NCI-H2081 (cell line): ENCODE measurements at places on chromosomes 16 and 17.

- no peak for DNase-seq
These were observed 1.2 kb downstream of the DUSP14 start for GRCh38 chr17:37490638-37491614.

DNA sequence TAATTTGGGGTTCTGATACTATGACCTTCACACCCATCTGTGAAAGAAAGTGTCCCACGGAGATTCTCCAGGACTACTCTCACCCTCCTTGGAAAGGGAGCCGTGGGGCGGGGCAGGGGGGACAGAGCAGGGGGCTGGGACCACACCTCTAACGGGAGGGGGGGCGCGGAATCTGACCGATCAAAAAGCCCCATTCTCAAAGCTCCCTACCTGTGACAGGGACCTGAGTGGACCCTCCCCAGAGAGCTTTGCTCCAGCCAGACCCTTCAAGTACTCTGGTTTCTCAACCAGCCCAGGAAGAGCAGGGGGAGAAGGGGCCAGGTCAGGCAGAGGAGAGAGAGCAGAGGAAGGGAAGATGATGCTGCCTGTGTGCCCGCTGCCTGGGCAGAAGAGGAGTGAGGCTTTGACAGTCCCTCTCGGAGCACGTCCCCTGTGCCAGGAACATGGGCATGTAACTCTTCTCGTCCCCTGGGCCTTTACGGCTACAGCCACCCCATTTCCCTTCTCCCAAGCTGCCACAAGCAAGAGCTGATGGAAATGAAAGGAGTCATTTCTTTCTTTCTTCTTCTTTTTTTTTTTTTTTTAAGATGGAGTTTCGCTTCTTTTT is 682 bp downstream of the XAF1 start:
- DNase-seq = no peak

DNA sequence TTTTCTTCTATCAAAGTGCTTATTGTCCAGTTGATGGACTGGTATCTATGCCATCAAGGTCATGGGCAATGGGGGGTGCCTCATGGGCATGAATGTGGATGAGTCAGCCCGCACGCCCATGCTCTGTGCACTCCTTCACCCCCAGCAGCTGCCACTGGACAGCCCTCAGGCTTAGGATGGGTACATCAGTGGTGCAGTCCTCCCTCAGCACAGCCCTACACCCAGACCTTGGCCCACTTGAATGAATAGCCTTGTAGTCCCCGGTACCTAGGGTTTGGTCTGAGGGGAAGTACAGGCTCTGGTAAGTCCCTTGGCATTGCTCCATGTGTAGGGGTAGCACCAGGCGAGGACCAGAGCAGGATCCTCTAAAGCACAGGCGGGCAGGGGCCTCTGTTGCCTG is 10.4 kb upstream of the GNA13 start:
- DNase-seq = no peak

DNA sequence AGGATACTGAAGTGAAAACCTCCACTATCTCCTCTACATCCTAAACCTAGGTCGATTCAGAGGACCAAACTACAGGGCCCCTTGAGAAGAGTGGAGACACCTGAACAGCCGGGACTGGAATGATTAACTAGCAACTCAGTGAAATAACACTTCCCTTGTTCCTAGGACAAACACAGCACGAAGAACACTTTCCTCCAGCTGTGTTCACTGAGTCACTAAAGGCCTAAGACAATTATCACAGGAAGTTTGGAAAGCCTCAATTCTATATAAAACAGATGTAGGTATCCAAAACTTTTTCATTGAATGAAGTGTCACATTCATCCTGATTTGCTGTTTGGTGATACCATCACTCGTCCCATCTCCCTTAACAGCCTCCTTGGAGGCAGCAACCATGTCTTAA is 15.5 kb upstream of the CUEDC1 start:
- DNase-seq = no peak

GRCh38 chr17:30239089-30239462 is 3.6 kb upstream of the SLC6A4 start:
- DNase-seq = no peak

DNA sequence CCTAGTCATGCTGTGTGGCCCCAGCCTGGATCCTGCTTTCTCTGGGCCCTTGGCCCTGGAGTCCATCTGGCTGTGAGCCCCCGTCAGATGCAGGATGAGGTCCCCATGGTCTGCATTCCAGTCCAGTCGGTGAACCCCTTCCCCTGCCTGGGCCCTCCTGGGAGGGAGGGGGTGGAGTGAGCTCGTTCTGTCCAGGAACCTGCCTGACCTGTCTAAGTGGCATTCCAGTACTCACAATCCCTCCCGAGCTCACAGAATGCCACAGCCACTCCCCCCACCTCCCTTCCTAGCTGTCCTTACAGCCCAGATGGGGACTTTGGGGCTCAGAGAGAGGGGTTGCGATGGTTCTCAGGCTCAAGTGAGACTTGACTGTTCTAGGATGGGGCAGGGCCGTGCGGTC is 15.5 kb downstream of the SPNS2 start:
- no peak for DNase-seq

- peak; percentile 27 for DNase-seq
These were observed 527 bp downstream of the CIAPIN1 start for GRCh38 chr16:57446531-57447185.

GRCh38 chr17:18191236-18191667 is 7.6 kb downstream of the ALKBH5 start:
- DNase-seq = no peak

GRCh38 chr16:79267146-79267545 is 333.4 kb downstream of the MAF start:
- no peak for DNase-seq

DNA sequence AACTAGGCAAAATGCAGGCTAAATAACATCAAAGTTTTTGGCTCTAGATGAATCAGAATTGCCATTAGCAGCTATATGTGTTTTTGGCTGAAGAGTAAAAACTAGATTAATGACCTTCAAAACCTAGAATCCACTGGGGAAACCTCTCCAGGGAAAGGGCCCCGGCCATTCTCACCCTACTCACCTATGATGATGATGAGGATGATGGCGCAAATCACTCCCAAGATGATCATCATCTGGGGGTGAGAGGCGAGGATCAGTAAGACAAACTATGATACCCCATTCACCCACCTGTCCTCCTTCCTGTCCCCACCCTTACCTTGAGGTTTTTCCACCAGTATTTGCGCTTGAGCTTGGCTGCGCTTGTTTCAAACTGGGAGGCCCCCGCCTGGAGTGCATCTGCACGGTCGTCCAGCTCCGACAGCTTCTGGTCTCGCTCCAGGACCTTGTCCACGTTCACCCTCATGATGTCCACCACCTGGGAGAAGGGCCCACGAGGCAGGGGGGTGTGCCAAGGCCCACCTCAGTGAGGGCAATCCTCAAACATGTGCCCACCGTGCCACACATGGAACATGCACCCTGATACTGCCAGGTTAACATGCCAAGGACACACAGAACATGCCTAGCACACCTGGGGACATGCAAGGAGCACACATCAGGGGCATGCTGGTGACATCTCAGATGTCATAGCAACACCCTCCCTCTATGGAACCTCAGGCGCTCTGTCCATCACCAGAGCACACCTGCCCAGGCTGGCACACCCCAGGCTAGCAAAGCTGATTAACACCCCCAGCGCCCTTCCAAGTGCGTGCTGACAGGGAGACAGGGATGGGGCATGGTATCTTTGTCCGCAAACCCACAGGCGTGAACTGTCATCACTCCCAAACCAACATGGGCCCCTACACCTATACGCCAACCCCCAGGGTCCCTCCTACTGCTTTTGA is 1.2 kb downstream of the VAMP2 start:
- DNase-seq = no peak

DNA sequence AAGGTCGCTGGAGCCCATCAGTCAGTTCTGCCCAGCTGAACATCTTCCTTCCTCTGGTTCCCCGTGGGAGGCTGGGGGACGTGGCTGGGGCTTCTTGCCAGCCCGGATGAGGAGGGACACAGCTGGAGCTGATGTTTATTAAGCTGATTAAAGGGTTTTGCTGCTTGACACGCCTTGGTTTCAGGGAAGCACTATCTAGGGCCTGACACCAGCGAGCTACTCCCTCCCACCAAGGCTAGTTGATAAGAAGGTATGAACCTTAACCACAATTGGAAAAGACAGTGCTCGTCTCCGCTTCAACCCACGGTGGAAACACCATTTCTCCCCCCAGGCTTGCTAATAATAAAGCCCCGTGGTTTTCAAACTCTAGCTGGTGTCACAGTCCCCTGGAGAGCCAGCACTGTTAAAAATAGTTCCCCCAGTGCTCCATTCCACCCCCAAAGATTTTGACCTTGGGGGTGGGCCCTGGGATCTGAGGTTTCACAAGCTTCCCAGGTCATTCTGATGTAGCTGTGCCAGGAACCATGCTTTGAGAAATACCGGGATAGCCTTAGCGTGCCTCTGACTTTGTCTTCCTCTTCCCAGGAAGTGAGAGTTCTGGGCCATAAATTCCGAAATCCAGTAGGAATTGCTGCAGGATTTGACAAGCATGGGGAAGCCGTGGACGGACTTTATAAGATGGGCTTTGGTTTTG is 5.5 kb downstream of the DHODH start:
- no peak for DNase-seq

GRCh38 chr17:41256291-41256685 is 1.1 kb downstream of the KRTAP9-9 start:
- no peak for DNase-seq

GRCh38 chr16:3356118-3356517 is 429 bp downstream of the OR2C1 start:
- no peak for DNase-seq

GRCh38 chr17:69524854-69525253 is 110.4 kb downstream of the MAP2K6 start:
- no peak for DNase-seq

- no peak for DNase-seq
These were observed 26.6 kb downstream of the NGFR start for GRCh38 chr17:49521471-49522356.

DNA sequence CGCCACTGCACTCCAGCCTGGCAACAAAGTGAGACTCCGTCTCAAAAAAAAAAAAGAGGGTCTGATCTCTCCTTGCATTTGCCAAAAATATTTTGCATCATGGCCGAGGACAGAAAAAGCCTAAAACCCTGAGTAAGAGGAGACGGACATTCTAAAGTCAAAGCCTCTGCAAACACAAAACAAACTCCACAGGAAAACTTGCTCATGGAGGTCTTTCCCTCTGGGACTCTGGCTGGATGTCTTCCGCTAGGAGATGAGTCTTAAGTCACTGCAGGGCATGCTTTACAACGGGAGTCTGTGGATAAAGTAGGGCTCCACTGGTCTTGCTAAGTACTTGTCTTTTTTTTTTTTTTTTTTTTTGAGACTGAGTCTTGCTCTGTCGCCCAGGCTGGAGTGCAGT is 74.0 kb downstream of the MRM3 start:
- no peak for DNase-seq

DNA sequence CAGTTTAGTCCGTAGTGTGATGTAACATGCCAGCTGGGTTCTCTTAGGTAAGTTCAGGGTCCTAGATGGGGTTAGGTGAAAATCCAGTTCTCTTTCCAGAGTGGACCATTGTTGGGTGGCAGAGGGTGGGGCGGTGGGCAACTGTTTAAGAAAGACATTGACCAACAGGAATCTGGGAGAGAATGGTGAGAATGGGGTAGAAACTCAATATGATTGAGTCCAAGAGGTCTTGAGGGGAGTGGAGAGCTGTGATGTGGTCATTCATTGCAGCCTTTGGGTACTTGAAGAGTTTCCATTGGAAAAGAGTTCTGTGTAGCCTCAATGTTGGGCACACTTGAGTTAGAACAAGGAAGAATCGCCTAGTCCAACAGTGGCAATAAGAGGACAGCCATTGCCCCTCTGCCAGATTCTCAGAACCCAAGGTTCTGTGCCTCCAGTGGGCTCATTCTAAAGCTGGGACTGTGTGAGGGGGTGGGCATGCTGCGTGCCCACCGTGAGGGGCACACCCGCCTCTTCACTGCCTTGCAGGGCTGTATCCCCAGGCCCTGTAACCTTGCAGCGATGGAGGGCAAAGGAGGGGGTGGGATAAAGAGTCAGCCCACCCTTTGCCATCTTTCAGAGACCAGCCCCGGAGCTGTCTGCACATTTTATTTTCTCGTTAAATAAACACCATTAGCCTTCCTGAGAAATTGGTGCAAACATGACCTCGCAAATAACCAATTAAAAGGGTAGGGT is 208.1 kb downstream of the CCDC182 start:
- no peak for DNase-seq

DNA sequence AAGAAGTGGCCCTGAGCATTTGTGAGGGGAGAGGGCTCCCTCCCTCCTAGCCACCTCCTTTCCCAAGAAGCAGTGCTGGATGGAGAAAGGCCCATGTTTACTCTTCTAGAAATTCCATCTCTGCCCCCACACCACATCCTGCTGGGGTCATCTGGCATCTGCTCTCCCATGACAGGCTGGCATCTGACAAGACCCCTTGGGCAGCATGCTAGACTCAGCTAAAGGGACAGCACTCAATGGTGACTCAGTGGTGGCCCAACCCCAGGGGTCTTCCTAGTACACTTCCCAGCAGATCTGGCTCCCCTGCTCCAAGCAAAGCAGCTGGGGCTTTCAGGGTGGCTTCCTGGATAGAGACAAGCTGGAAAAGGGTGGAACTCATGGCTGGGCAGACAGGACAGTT is 14.4 kb downstream of the SLC38A7 start:
- DNase-seq = no peak

DNA sequence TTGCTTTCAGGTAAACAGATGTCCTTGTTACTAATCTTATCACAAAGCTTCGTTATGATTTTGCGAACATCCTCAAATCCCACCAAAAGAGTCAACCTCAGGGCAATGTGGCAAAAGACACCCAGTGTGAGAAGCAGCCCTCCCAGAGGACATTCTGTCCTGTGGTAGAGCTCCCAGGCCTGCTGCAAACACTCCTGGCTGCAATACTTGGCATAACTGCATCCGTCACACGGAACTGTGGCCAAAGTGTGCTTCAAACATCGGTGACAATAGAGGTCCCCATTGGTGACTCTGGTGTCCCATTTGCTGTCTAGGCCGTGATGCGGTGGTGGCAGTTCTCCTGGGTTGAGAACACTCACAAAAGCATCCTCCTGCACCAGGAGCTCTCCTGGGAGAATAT is 29.5 kb downstream of the SMYD4 start:
- DNase-seq = no peak

- no peak for DNase-seq
These were observed 4.6 kb upstream of the DRC7 start for GRCh38 chr16:57689762-57690558.

GRCh38 chr16:67723151-67723910 is 4.2 kb upstream of the GFOD2 start:
- DNase-seq = no peak

- no peak for DNase-seq
These were observed 119.4 kb downstream of the USP31 start for GRCh38 chr16:23029733-23030420.
